ENCODE measurements at places on chromosomes 5 and 9. TPM values are rescaled to one million over a fixed set of nuclear protein-coding genes. Genes with fewer than 3 reads are reported as not detected.

The NMUR2 gene
- total RNA-seq, result 0.24 TPM

The PCDHB4 gene
- under 0.01 TPM for total RNA-seq

The ZDHHC11 gene
- total RNA-seq, result 1.3 TPM

The TSPAN17 gene
- 36.1 TPM for total RNA-seq

The ZNF618 gene
- total RNA-seq, result 11.4 TPM

The SH3TC2 gene
- total RNA-seq, result 0.52 TPM

The PDZD2 gene
- total RNA-seq, result 0.16 TPM

The KCNV2 gene
- not detected for total RNA-seq

The CTSV gene
- 2.1 TPM for total RNA-seq

All from epithelial cell of alveolus of lung (primary cell).